ENCODE measurements at places on chromosomes 3 and 15.

- no peak for DNase-seq
Observed at GRCh38 chr15:50968353-50968752, 59.9 kb downstream of the AP4E1 start.

DNA sequence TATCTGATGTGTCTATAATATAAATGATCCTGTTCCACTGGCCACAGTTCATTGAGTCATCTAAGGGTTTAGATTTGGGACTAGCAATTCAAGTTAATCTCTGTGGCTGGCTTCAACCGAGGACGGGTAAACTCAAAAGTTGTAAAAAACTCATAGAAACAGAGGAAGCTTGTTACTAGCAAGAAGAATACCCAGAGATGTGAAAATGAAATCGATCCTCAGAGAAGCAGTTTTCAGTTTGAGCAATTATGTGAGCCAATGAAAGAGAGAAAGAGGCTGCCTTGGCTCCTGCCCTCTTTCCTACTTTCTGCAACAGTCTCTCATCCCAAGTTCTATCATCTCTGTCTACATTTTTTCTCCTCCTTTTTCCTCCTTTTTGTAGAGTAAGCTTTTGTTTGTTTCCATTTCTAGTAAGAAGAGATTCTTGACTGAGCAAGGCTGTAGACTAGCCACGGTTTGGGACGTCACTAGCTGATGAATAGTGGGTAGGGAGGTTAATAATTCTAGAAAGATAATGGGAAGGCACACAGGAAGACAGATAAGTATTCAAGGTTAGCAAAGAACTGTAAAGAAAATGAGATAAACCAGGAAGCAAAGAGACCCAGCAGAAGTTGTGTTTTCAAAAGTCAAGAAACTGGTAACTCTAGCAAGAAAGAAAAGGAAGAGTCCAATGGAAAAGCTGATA is 298.9 kb upstream of the NR2F2 start:
- DNase-seq, result no peak

DNA sequence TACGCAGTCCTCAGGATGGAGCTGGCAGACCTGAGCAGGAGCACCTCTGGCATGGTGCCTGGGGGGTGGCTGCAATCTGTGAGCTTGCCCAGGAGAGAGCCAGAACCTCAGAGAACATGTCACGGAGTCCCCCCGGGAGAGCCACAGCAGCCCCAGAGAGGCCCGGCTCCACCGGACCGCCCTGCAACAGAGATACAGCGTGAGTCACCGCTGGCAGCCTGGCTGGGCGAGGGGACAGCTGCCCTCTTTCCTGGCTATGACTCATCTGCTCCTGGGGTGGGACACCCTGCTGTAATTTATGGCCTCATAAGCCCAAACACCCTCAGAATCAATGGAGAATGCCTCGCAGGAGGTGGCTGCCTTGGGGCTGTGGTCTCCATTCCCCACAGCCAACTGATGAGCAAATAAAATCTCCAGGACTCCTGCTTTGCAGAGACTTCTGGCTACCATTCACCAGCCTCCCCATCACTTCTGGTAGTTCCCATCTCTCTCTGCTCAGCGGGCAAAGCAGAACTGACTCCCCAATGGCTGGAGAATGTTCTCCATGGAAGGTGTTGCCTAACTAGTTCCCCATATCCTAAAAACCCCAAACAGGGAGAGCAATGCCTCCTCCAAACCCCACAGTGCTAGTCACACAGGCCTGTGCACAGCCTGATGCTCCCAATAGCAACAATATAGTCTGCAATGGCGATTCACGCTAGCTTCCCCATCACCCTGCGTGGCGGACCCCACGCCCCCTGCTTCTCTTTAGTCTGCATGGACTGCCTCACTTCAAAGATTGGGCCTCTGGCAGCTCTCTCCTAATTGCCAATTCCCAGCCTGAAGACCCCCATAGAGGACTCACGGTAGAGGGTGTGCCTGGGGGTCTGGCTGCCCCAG is 21.6 kb downstream of the ACSBG1 start:
- peak; percentile 16 for DNase-seq

- no peak for DNase-seq
Observed at GRCh38 chr3:27990324-27990723, 251.1 kb upstream of the CMC1 start.

GRCh38 chr3:126912027-126912422 is 70.9 kb upstream of the PLXNA1 start:
- peak; percentile 37 for DNase-seq

DNA sequence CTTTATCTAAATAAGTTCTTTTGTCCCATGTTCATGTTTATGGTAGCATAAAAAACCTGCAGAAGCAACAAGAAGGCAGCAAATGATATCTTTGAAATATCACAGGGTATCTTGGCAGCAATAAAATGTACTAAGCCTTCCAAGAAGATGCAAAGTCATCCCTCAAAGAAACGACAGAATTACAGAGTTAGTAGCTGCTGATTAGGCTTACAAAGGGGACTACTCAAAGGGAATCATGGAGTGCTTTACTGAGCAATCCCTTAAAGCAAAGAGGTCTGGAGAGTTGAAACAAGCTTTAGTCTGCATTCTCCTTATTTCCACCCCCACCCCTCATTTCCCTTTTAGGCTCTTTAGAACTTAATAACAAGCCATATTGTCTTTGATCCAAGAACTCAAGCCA is 935.0 kb downstream of the SQOR start:
- DNase-seq, result no peak

GRCh38 chr15:55859681-55860080 is 116.7 kb upstream of the PRTG start:
- no peak for DNase-seq
